Transverse colon (tissue), 4 donors: ENCODE measurements at places on chromosomes 11 and 22. TPM values are rescaled to one million over a fixed set of nuclear protein-coding genes. Genes with fewer than 3 reads are reported as not detected.

The RAB3IL1 gene
- total RNA-seq, result 6.0 TPM

The FAM111B gene
- total RNA-seq, result 1.7 TPM

The HIC2 gene
- 8.3 TPM for total RNA-seq

The SLC25A18 gene
- 1.9 TPM for total RNA-seq

The ELMOD1 gene
- 0.16 TPM for total RNA-seq

The LIF gene
- 4.0 TPM for total RNA-seq

The CASP5 gene
- 40.5 TPM for total RNA-seq

The FZD4 gene
- total RNA-seq, result 21.7 TPM

The LRRC74B gene
- not detected for total RNA-seq

The PTPN5 gene
- total RNA-seq, result not detected

The APLNR gene
- not detected for total RNA-seq

The UPB1 gene
- not detected for total RNA-seq

The TSPAN32 gene
- not detected for total RNA-seq

The RPS3 gene
- total RNA-seq, result 699 TPM

The SLC7A4 gene
- total RNA-seq, result 4.1 TPM

The APOBEC3B gene
- 10.9 TPM for total RNA-seq

The CDC42EP2 gene
- total RNA-seq, result 9.1 TPM
